ENCODE measurements at places on chromosomes 16 and 17.

- no peak for DNase-seq
Measured at GRCh38 chr17:48179071-48179945, 71.7 kb downstream of the SNX11 start.

DNA sequence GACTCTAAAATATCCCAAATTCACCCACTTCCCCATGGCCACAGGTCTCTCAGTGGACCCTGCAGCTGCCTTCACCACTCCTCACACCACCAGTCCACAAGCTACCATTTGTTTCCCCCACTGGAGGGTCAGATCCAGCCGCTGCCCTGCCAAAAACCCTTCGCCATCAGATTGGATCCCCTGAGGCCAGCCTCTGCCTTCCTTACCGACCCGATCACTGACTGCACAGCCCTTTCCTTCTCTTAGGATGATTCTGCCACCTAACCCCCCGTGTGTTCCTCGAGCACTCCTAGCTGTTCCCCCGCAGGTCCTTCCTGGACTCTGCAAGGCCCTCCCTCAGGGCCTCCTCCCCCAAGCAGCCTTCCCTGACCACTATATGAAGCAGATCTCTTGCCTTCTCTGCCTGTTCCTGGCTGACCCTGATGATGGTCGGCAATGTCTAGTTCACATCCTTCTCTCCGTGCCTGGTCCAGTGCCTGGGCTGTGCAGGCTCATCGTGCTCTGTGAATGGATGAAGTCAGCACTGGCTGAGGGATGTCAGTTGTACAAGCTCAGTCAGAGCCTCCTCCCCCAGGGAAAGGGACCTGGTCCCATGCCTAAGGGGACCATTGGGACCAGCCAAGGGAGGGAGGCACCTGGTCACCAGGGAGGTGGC, 46.0 kb downstream of the CPNE2 start:
- no peak for DNase-seq

DNA sequence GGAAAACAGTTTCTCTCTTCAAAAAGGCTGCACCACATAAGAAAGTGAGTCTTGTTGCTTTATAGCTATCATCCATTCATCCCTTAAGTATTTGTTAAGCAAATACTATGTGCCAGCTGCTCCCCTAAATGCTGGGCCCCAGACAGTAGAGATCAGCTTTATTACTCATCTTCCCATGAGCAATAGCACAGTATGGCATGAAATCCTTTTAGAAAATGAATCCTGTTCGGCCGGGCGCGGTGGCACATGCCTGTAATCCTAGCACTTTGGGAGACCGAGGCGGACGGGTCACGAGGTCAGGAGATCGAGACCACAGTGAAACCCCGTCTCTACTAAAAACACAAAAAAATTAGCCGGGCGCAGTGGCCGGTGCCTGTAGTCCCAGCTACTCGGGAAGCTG, 99.5 kb downstream of the MYO1D start:
- no peak for DNase-seq

DNA sequence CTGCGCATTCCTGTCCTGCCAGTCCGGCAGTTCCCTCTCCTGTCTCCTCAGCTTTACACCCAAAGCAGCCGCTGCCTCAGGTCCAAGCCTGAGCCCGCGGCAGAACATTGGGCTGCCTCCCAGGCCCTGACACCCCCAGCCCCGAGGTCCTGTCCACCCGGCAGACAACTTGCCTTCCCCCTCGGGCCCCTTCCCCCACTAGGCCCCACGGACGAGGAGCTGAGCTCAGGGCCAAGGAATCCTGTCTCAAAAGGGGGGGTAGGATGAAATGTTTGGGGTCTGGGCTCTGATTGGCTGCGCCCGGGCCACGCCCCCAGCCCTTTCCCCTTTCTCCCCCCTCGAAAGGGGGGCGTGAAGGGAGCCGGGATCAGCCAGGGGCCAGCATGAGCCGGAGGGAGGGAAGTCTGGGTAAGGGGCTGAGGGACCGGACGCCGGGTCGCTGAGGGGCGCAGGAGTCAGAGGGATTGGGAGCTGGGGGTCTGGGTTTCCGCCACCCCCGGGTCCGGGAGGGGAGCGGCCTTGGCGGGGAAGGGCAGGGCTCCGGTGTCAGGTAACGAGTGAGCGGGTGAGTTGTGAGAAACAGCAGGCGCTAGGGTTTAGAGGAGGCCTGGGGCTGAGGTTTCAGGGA, at the start of gene CTF1:
Gene CTF1 (plus strand): TSS at position 354 of the 628 bp plus-strand sequence. CDS start 30 bp downstream, at position 384.
- no peak for DNase-seq

DNA sequence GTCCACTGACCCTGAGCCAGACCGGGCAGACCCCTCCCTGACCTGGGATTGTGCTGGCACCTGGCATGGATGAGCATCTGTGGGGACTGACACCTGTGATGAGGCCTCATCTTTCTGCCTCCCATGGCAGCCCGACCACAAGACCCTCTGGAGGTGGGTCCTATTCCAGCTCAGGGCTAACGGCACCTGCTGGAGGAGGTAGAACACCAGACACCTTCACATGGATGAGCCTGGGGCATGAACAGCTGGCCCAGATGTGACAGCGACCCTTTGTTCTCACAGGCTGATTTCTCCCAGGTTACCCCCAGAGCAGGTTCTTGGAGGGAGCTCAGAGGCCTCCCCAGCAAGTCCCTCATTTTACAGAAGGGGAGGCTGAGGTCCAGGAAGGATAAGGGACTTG, 46.4 kb upstream of the PIK3R6 start:
- DNase-seq: no peak

DNA sequence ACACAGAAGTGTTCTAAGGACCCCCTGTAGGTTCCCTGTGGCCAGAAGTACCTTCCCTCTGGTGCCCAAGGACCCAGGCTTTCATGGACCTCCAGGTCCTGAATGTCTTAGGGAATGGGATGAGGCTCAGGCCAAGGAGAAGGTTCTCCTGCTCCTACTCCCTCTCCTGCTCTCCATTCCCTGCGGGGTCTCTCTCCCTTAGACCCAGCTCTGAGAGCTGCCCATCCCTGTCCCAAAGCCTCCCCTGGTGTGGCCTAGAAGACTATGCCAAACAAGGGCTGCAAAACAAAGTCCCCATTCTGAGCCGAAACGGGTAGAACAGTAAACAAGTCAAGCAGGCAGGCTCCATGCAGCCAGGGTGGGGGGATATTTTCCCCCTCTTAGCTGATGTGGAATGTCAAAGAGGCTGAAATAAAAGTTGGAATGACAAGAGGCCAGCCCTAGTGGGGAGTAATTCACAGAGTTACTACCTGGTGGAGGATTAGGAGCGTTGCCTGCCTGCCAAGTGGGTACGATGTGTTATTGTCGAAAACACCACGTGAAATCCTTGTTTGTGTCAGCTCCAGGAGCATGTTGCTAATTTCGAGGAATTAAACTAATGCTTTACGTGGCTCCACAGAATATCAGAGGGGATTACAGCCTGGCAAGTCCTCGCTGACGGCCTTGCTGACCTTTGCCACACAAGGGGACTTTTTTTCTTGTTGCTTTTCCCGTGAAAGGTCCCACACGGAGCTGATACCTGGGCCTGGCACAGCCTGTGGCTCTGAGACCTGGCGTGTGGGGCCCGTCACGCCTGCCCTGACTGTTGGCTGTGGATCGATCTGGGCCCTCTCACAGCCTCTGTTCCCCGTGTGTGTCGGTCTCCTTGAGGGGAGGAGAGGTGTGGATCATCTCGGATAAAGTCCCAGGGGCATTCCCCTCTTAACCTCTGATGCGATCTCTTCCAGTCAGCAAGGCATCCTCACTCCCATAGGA, 2.9 kb downstream of the WFIKKN2 start:
- DNase-seq: no peak

DNA sequence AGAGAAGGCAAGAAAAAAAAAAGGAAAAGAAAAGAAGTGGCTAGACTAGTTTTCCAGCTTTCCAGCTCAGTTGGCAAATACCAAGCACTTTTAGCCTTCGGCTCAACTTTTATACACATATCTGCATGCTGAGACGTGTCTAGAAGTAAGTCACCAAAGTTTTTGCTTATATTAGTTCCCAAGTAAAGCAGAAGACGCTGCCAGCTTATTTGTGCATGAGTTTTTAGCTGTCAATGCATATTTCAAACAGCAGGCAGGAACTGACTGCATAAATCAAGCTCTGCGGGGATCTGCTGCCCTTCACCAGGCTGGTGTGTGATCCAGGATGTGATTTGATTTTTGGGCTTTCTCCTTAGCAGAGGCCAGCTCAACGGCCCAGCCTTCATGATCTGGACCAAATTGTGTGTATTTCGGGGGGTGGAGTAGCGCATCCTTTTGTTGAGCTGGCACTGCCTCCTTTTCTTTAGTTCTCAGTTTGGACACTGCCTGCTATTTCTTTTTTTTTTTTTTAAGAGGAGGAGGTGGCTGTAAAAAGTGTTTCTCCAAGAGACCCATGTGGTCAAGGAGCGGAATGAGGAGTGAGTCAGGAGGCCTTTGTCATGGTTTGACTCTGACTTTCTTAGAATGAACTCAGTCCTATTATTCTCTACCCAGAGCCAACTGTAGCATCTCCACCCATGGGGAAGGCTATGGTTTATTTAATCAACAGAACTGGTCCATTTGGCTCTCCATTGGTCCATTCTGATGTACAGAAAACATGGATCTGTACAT, 162.6 kb upstream of the XYLT1 start:
- DNase-seq: no peak

DNA sequence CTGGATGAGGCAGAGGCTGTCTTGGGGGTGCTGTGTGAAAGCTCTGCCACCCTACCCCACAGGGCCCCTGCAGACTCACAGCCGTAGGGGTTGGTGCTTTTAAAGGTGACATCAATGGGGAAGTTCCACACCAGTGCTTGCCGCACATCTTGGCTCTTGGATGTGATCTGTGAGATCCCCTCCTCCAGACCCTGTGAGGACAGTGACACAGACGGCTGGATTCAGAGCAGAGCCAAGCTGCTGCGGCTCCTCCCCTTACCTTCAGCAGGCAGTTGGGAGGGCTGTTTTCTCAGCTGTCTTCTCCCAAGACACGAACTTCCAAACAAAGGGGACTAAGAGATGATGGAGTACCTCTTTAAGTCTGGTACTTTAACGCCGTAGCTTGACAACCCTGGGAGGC, 4.8 kb downstream of the B9D1 start:
- no peak for DNase-seq

DNA sequence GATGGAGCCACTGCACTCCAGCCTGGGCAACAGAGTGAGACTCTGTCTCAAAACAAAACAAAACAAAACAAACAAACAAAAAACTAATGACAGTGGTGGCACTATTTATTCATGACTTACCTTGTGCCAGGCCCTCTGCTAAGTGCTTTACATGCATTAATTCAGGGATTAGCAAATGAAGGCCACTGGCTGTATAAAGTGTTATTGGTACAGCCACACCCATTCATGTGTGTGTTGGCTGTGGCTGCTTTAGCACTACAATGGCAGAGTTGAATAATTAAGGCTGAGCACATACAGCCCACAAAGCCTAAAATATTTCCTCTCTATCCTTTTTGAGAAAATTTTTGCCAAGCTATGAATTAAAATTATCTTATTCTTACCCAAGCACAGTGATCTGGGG, 531.8 kb upstream of the CDH5 start:
- DNase-seq: no peak

DNA sequence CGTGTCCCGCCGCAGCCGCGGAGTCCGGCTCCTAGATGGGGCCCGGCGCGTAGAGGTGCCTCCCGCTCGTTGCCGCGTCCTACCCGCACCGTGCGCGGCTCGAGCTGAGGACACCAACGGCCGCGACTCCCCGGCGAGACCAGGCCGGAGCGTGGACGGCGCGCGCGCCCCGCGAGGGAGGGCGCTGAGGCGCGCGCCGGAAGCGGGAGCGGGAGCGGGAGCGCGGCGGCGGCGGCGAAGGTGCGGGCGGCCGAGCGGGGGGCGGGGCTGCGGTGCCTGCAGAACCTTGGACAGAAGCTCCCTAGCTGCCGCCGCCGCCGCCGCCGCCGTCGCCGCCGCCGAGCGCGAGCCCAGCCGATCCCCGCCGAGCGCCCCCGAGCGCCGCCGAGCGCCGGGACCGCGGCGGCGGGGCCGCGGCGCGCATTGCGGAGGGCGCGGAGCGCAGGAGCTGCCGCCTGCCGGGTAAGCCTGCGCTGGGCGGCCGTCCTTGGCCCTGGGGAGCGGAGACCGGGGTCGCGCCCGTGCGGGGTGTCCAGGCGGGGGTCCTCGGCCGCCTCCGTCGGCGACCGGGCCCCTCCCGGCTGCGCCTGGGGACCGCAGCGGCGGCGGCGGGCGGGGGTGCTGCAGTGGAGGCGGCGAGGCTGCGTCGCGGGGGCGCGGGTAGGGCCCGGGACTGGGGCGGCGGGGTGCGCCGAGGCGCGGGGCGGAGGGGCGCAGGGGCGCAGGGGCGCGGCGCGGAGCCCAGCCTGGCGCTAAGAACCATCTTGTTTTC, at the start of gene CDK5R1:
Gene CDK5R1 (plus strand): TSS at position 293 of the 772 bp plus-strand sequence. CDS start 628 bp downstream, outside the sequence.
- peak; percentile 56 for DNase-seq

DNA sequence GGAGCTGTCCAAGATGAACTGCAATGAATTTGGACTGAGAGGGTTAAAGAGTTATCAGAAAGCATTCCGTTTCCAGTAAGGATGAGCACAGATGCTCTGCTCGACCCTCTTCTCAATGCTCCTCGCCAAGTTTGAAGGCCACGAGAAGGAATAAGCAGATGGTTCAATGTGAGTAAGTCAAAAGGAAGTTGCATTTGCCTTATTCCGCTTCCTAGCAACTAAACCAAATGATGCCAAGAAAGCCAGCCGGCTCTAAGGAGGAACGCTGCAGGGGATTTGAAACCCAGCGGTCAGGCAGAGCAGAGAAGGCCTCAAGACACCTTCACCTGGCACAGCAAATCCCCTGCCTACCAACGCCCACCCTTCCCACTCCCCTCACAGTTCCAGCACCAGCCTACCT, 52.1 kb upstream of the CNEP1R1 start:
- no peak for DNase-seq

DNA sequence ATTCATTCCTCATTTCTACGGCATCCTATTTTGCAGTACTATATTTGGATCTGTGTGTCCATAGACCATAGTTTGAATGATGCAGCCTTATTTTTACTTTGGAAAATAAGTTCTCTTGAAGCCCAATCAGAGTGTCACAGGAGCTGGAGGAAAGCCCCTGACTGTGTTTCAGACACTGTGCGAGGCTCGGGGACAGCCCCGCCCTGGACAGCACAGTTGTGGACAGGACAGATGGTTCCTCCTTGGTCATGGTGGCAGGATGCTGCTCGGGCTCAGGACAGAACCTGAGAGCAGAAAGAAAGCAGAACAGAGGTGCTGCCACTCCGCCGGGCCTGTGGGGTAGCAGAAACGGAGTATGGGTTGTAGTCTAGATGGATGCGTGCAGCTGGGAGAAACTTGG, 22.9 kb downstream of the BANP start:
- no peak for DNase-seq

Measured in effector memory CD4-positive, alpha-beta T cell (primary cell).